ENCODE measurements at places on chromosomes 13 and 19.

DNA sequence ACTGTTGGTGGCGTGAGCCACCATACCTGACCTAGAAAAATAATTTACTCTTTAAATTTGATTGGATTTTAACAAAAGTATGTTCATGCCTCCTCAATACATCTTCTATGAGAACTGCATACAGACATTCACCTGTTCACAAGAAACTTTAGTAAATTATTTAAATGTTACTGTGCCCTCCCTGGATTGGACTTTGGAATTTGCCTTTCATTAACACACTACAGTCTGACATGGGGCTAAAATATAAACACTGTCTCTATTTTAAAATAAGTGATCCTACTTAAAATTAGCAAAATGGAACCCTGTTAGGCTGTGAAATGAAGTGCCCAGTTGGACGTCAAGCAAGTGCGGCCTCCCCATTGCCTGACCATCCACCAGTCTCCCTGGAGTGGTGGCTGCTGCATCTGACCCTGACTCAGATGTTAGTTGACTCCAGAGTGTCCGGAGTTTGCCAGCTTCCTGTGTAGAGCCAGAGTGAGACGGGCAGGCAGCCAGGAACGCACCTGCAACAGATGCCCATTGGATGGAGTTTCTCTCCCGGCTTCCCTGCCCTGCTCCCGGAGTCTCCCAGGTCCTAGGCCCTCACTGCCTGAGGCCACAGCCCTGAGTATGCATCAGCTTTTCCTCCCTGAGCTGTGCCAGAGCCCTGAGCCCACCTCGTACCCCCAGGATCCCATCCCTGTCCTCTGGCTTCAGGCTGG, 45.9 kb upstream of the ATP11A start:
- DNase-seq: no peak

- no peak for DNase-seq
These were observed 320.1 kb upstream of the MAB21L1 start for GRCh38 chr13:35796623-35797022.

DNA sequence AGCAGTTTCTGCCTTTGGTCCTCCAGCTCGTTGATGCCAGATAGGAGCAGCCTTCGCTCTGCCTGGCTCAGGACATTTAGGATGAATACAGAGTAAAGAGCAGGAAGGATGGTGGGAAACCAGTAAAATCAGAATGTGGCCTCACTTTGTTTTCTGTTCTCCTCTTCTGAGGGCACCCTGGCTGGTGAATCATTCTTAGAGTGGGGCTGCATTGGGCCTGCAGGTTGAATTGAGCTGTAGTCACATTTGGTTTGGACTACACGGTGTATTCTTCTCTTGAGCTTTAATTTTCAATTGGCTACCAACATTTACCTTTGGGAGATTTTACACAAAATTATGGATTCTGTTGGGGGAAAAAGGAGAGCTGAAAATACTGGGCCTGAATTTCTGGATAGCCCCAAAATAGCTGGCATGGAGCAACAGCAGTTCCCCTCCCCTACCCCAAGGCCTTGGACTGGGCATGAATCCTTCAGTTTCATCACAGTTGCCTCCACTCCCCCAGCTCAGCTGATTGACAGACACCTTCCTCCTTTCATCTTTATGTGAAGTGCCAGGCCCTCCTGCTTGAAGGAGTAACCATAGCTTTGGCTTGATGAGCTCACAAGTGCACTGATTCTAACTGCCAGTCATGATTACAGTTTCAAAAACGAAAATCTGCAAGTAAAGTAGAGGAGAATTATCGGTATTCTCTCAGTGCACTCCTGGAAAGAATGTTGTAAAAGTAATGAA, 24.3 kb downstream of the ERCC5 start:
- no peak for DNase-seq

DNA sequence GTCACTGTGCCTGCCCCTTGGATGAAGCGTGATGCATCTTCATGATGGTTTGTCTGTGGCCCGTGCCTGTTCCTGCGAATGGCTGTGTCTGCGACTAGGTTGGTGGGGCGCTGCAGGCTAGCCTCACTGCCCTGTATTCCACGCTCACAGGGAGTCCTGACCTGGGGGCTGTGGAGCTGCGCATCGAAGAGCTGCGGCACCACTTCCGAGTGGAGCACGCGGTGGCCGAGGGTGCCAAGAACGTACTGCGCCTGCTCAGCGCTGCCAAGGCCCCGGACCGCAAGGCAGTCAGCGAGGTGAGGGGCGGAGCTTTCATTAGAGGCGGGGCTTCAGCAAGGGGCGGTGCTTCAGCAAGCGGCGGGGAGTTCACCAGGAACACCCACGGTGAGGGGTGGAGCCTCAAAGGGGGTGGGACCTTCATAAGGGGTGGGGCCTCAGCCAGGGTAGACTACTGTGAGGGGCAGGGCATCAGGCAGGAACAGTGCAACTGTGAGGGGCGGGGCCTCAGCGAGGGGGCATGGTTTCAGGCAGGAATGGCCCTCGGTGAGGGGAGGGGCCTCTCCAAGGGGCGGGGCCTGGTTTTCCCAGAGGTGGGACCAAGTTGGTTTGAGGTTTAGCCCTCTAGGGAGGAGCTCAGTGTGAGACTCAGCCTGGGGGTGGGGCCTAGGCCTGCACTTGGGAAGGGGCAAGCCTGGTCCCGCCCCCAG, 17.2 kb downstream of the PKN1 start:
- DNase-seq: peak; percentile 99

GRCh38 chr19:29442910-29443309, 82.9 kb upstream of the VSTM2B start:
- DNase-seq: no peak

DNA sequence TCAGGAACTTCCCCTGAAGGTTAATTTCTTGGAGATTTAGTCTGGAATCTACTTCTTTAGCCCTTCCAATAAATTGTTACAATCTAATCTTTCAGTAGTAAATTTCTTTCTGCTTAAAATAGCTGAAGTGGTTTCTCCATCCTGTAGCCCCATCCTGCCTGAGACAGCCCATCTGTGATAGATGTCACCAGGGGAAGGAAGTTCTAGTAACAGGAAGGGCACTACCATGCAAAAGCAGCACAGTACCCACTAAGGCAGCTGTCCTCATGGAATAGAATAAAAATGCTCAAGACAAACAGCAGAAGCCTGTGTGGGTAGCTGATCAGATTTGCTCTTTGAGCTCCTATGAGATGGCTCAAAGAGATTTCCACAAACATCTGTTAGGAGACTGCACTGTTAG, 1036.5 kb downstream of the SLITRK5 start:
- DNase-seq: no peak

DNA sequence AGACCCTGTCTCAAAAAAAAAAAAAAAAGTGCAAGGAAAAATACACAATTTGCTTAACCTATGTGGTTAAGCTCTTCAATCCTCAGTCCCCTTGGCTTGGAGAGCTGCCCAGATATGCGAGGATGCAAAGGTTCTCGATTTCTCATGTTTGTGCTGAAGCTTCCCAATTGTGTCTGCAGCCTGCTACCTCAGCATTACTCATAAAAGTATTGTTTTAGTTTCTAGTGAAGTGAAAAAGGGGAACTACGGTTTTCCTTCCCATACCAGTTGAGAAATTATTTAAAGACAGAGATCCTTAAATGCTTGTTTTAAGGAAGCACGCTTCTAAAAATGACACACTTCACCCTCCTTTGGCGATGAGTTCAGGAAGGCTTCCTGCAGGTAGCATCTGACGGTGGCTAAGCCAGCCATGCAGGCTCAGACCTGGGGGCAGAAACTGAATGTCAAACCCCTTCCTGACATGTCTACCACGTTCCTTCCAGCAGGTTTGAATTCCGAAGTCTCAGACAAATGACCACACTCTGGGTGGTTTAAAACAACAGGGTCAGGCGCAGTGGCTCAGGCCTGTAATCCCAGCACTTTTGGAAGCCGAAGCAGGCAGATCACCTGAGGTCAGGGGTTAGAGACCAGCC, 47.9 kb downstream of the RUBCNL start:
- no peak for DNase-seq

GRCh38 chr19:16118489-16119033, 6.9 kb downstream of the RAB8A start:
- DNase-seq: no peak

- no peak for DNase-seq
These were observed 2832.4 kb downstream of the PCDH9 start for GRCh38 chr13:64397701-64398100.

DNA sequence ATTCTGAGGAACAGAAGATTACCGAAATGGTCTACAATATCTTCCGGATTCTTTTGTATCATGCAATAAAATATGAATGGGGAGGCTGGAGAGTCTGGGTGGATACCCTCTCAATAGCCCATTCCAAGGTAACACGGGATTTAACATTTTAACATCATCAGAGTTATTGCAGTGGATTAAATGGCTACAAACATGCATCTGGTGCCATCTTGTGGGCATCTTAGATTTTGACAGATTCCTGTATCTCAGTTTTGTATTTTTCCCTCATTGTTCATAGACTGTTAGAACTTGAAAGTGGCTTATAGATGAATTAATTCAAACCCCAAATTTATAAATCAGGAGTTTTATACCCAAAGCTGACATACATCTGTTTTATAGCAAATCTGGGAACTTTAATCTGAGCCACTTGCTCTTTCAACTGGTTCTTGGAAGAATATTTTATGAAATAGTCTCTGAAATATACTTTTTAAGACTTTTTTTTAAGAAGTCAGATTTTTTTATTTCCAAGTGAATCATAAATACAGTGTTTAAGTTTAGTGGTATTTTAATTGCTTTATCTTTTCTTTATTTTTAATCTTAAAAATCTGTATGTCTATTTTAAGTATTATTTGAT, 215.2 kb downstream of the NBEA start:
- peak; percentile 43 for DNase-seq

DNA sequence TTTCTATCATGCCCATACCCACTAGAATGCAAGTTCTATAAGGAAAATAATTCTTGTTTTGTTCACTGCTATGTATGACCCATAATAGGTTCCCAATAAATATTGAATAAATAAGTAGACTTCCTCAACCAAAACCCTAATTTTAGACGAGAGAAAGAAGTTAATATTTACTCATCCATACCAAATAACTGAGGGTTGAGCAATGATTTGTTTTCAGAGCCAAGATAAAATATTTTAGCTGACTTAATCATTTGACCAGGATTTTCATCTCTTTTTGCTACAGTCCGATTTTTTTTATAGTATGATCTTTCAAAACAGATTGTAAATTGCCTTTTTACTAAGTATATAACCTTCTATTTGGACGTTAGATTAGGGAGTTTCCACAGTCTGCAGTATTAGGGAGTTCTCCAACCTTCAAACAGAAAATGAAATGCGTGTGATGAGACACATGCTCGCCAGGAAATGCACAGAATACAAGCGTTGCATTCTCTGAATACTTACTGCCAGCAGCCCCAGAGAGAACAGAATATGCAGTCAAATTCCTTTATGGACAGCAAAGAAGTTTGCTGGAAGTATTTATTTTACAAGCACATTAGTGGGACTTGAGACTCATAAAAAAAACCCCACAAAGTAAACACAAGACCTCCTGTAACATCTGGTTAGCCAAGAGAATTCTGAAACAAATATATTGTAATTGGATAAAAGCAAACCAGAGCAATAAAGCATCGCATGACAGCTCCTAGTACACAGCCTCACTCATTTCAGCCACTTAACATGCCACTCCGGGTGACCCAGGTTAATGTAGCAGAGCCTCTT, 230.0 kb downstream of the MYO16 start:
- no peak for DNase-seq

DNA sequence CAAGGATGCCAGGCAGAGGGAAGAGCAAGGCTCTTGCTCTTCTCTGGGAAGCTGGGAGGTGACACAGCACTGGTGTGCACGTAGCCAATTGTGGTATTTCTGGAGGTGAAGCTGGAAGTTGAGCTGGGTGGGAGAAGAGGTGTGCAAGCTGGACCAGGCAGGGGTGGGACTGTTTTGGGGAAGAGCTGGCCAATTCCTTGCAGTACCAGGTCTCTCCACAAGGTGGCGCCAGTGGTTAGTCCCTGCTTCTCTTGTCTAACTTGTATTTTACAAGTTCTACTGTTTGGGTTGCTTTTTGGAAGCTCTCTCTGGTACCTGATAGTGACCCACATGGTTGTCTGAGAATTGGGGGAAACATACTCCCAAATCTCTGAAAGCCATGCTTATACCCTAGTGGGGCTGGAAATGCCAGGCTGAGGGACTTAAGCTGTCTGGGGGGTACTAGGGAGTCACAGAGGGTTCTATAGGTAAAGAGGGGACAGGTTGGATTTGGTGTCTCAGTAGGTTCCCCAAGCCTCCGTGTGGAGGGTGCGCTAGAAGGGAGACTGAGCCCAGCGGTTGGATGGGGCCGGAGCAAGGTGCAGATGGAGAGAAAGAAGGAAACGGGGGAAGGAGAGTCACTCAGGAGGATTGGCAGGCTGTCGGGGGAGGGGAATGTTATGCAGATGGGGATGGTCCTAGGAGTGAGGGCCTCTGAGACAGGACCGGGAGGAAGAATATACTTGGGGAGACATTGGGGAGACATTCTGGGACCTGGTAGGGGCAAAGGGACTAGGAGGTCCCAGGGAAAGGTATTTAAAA, 3.0 kb downstream of the HPN start:
- peak; percentile 83 for DNase-seq

GRCh38 chr13:68428292-68428691, 1198.2 kb upstream of the PCDH9 start:
- DNase-seq: no peak

GRCh38 chr13:111516712-111517640, 196.5 kb downstream of the TEX29 start:
- no peak for DNase-seq

DNA sequence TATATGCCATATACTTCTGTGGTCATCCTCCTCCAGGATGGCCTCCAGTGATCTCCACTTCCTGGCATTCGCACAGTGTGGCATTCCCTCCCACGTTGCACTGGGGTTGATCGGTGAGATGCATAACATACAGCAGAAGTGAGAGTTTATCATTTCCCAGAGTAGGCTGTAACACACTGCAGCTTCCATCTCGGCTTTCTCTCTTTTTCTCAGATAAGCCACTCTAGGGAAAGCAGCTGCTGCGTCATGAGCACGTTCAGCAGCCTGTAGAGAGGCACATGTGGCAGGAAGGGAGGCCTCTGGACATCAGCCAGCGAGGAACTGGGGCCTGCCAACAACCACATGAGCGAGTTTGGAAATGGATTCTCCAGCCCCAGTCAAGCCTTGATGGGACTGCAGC, 807.1 kb downstream of the DIAPH3 start:
- no peak for DNase-seq

GRCh38 chr19:43691755-43692154, 21.8 kb upstream of the PLAUR start:
- DNase-seq: no peak

- peak; percentile 51 for DNase-seq
These were observed 19.5 kb downstream of the NUFIP1 start for GRCh38 chr13:44969551-44970484.

- peak; percentile 38 for DNase-seq
These were observed at the start of gene LACC1 for GRCh38 chr13:43879755-43880181. LACC1 (plus strand) TSS chr13:43879904; CDS start chr13:43880986, 1,082 bp downstream.

DNA sequence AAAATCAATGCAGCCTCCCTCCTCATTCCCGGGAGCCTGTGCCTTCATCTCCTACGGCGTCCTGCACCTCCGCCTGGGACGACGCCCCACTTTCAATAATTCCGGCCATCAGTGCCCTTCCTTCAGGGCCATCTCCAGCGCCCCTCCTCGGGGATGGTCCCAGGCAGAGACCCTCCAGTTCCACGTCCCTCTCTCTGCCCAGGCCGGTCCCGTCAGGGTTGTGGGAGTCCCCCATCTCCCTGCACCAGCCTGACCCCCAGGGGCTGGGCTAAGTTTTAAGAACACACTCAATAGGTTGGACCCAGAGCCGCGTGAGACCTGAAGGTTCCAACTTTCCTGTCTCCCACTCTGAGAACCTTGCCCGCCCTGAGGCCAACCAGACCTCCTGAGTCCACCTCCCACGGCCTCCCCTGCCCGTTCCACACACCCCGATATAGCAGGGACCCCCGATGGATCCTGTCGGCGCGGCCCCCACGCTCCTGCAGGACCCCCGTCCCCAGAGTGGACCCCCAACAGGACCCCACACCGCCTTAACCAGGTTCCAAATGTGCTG, 646 bp downstream of the TMEM161A start:
- no peak for DNase-seq
